IgD-negative memory B cell (primary cell): ENCODE measurements at places on chromosomes 1 and 21. TPM values are rescaled to one million over a fixed set of nuclear protein-coding genes. Genes with fewer than 3 reads are reported as not detected.

Gene KLF17
- polyA plus RNA-seq, result not detected

Gene SPRR2F
- polyA plus RNA-seq, result not detected

Gene ANGPTL1
- polyA plus RNA-seq, result 0.58 TPM

Gene RNPEP
- polyA plus RNA-seq, result 38.5 TPM

Gene PRAMEF33
- not detected for polyA plus RNA-seq

Gene IL20
- not detected for polyA plus RNA-seq

Gene RIPPLY3
- not detected for polyA plus RNA-seq

Gene HPDL
- 1.3 TPM for polyA plus RNA-seq

Gene C1orf94
- polyA plus RNA-seq, result not detected

Gene PIGM
- polyA plus RNA-seq, result 1.9 TPM

Gene PLA2G2C
- polyA plus RNA-seq, result not detected

Gene IFI44L
- 9.3 TPM for polyA plus RNA-seq

Gene SRGAP2
- polyA plus RNA-seq, result 22.8 TPM

Gene HUNK
- not detected for polyA plus RNA-seq

Gene ICOSLG
- 8.5 TPM for polyA plus RNA-seq

Gene TMEM54
- not detected for polyA plus RNA-seq

Gene ATP6V1G3
- not detected for polyA plus RNA-seq

Gene RSPO1
- polyA plus RNA-seq, result not detected

Gene DEPDC1
- 0.29 TPM for polyA plus RNA-seq

Gene RHBDL2
- polyA plus RNA-seq, result not detected

Gene LCE6A
- not detected for polyA plus RNA-seq
